ENCODE measurements at places on chromosomes 1 and 21.

GRCh38 chr1:206465951-206466350 is 4.3 kb upstream of the IKBKE start:
- no peak for DNase-seq

GRCh38 chr1:218553197-218553596 is 208.1 kb downstream of the TGFB2 start:
- no peak for DNase-seq

DNA sequence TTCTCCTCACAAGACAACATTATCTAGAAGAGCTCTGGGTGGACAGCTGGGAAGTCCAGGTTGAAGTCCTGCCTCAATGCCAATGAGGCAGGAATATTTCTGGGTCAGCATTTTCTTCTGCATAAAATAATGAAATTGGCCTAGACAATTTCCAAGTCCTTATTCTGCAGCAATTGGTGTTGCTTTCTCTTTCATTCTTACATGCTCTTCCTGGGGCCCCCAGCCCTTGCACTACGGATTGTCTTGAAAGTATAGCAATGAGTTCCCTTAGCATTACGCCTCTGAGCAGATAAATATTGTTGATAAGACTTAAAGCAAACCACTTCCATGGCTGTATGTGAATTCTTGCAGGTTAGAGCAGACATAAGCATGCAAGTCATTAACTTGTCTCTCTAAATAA is 188.5 kb downstream of the TGFBR3 start:
- DNase-seq: peak; percentile 9

DNA sequence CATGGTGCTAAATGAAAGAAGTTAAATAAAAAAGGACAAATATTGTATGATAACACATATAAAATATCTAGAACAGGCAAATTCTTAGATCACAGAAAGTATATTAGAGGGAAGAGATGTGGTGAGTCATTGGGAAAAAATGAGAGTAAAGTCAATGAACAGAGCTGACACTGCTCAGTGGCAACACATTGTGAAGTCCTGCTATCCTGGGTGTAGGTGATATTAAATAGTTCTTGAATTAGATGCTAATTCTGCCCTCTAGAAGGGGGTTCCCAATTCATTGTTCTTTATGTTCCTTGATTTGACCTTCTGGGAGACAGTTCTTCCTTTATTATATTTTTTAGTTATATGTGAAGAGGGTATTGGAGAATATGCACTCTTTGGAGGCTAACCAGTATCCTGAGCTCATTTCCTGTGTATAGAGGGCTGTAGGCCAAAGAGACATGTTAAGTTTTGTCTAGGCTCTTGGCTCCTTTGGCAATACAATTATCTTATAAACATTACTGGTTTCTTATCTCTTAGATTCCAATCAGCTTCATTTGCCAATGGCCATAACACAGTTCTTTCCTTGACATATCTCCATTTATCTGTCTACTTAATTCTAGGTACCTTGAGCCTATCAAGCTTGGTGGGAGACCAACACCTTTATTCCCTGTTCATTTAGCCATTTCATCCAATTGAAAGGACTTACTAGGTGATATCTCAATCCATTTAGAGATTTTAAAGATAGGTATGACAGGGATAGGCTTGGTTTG is 6.6 kb upstream of the SLC35A3 start:
- DNase-seq: no peak

DNA sequence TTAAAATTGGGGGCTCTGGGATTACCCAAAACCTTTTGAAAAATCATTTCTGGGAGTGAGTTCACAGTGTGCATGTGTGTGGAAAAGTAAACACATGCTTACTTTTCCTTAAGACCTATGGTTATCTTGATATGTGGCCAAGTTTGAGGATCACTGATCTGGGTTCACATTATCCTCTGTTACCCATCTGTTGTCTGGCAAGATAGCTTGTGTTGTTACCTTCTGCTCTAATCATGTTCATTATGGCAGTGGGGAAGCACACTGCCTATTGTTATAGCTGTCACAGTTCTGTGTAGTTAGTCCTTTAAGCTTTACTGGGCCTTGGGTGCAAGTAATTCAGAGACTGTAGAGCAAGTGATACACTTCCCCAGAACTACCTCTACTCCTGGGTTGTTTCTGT is 5.0 kb downstream of the CTBS start:
- no peak for DNase-seq

DNA sequence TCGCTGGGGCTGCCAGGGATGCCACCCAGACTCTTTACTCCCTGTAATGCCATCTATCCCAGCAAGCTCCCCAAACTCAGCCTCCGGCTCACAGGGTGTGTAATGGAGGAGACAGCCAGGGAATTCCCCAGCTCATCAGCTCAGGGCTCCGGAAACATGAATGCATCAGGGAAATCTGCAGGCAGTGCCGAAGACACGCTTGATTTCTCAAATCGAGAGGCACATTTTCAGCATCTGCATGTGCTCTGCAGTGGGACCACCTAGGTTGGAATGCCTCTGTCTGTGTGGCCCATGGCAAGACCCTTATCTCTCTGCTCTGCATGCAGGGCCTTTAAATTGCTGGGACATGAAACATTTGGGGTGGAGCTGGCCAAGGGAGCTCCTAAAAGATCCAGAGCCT is 170.1 kb downstream of the TRABD2B start:
- no peak for DNase-seq

DNA sequence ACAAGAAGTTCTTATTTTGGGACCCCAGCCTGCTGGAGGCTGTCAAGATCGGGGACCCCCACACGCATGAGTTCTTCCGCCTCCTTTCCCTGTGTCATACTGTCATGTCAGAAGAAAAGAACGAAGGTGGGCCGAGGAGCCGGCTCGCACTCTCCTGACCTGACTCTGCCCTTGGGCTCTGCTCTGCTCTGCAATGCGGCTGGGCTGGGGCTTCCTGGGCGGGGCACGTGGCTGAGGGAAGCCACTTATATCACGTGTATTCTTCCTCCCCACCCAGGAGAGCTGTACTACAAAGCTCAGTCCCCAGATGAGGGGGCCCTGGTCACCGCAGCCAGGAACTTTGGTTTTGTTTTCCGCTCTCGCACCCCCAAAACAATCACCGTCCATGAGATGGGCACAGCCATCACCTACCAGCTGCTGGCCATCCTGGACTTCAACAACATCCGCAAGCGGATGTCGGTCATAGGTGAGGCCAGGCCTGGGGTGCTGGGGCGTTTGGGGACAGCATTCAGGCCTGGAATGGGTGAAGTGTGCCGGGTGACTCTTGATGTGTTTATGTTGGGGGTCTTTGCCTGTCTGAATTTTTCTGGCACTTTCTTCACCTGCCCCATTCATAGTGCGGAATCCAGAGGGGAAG is 17.6 kb downstream of the ATP8B2 start:
- DNase-seq: peak; percentile 87

DNA sequence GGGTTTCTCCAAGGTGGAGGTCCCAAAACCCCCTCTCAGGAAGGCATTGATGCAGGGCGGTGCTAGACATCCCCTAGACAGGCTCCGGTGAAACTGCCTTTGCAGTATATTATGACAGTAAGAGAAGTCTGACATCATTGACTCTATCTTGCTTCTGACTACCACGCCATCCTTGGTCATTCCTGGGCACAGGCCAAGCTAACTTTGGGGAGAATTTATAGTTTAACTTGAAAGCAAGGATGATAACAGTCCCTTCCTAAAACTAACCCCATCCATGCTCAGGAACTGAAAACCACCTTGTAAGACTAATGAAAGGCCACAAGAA is 30.3 kb downstream of the RSPH1 start:
- no peak for DNase-seq

DNA sequence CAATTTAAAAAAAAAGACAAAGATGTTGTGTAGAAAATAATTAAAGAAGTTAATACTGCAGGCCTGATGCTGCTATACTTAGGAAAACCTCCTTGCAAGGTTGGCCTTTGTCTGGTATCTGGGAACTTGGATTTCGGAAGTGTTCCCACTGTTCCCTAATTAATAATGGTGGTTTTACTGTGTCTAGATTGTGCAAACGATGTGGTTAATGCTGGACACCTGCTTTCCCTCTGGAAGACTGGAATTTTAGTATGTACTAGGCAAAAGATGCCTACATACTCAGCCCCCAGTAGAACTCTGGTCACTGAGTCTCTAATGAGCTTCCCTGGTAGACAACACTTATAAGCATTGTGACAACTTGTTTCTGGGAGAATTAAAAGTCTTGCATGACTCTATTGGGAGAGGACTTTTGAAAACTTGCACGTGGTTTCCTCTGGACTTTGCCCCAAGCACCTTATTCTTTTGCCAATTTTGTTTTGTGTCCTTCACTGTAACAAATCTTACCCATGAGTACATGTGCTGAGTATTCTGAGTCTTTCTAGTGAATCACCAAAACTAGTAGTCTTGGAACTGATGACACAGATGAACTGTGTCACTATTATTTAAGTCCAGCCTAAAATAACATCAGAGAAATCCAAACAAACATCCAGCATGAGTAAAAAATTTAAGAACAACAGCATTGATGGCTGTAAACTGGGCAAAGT is 40.4 kb downstream of the LIN9 start:
- no peak for DNase-seq

- DNase-seq: peak; percentile 55
Observed at GRCh38 chr1:205430696-205431305, 8.9 kb upstream of the LEMD1 start.

- no peak for DNase-seq
Observed at GRCh38 chr1:78522136-78522535, 31.4 kb downstream of the PTGFR start.

DNA sequence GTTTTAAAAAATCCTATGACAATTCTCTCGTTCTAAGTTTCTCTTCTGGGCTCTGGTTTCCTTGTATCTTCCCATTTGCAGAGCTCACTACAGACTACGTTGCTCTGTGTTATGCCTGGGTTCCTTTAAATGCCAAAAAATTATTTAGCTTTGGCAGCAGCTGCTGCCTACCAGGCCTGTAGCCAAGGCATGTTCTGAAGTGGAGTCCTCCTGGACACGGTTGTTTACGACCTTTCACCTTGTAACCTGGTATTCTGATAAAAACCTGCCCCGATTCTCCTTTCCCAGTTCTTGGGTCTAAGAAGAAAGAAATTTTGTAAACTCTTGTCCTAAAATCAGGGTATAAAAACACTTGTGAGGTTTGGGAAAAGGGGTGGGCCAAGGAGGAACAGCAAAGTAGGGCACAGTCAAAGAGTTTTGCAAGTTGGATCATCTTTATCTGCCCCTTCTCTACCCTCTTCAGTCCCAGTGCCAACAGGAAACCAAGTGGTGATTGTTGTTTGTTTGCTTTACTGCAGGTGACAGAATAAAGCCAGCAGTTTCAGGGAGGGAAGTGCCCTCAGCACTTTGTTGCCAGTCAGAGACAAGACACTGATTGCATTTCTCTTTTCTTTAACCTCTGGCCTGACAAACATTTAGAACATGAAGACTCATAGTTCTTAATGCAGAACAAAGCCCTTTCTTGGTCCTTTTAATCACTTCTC is 3.1 kb upstream of the TXNIP start:
- DNase-seq: no peak

- DNase-seq: no peak
Observed at GRCh38 chr1:117821774-117822482, 107.5 kb downstream of the GDAP2 start.

DNA sequence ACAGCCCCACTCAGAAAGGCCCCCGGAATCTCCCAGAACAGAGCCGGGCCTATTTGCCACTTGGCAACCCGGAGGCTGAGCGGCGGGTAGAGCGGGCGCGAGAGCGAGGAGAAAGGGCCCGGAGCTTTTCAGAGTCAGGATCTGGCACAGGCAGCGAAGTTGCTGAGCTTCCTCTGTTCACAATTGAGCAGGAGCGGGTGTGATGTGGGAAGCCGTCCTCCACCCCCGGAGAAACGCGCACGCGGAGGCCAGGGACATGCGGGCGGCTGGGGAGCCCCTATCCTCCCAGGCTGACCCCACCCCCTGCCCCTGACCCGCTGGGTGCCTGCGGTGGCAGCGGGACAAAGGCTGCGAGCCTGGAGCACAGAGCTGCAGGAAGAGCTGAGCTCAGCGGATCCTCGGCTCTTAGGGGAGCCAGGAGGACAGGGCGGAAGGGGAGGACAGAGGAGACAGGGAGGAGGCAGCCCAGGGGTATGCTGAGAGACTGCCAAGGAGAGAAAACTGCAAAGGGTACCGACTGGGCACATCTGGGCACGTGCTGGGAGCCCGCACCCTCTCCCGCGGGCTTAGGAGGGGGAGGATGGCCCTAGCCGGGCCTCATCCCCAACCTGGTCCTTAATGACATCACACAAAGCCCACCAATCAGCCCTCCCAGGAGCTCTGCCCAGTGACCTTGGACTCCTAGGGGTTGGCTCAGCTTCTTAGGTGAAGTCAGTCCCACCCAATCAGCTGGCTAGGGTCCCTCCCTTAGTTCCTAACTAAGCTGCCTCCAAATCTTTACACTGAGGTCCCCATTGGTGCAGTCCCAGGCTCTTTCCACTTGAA is 9.3 kb downstream of the KIF21B start:
- DNase-seq: no peak

- no peak for DNase-seq
Observed at GRCh38 chr1:7398982-7399381, 372.1 kb upstream of the VAMP3 start.

DNA sequence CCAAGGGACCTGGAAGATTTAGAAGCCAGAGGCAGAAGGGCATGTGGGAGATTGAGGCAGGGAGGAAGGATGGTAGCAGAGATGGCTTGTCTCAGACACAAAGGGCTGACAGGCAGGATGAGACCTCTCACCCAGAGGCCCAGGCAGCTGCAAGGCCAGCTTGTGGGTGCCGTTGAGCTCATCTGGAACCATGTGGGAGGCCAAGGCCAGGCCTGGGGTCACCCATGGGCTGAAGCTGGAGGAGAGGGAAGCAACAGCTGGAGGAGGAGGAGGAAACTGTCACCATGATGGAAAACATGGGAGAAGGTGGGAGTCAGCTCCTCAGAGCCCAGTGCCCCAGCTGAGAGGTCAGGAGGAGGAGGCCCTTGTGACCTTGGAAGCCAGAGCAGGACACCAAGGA is 6.4 kb downstream of the CRABP2 start:
- DNase-seq: no peak

DNA sequence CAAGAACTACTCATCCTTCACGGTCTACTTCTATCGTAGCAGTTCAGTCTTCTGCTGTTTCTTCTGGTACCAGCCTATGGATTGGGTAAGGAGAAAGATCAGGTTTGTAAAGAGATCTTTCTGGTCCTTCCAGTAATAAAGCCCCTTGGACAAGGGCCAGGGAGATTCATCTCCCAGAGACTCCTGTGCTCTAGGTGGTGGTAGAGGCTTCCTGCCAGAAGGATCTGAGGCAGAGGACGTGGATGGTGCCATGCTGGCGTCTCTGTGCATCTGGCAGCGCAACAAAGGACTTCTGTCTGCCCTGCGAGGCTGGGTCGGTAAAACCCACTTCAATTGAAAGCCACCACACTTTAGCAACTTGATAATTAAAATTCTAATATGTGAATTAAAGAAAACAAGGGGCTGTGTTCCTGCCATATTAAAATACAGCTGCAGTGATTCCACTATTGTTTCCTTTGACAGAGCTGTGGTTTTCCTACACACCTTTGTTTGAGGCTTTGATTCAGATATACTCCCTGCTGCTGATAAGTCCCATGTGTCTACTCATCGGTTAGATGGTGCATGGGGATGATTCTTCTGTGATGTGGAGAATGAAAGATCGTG is 73.6 kb downstream of the ROR1 start:
- no peak for DNase-seq

DNA sequence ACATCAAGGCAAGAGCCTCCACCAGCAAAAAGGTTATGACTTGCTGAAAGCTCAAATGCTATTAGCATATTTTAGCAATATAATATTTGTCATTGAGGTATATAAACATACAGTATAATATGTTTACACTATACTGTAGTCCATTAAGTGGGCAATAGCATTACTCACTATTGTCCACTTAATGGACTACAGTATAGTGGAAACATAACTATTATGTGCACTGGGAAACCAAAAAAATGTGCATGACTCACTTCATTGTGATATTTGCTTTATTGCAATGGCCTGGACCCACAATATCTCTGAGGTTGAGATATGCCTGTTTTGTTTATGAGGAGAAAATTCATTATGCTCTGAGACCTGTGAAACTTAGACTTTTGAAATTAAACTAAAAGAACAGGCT is 300.0 kb downstream of the BARHL2 start:
- DNase-seq: no peak

Data from CD8-positive, alpha-beta memory T cell (primary cell).